ENCODE measurements at places on chromosomes 16 and 17.

- DNase-seq: no peak
Observed at GRCh38 chr17:17141860-17142552, 64.1 kb downstream of the PLD6 start.

DNA sequence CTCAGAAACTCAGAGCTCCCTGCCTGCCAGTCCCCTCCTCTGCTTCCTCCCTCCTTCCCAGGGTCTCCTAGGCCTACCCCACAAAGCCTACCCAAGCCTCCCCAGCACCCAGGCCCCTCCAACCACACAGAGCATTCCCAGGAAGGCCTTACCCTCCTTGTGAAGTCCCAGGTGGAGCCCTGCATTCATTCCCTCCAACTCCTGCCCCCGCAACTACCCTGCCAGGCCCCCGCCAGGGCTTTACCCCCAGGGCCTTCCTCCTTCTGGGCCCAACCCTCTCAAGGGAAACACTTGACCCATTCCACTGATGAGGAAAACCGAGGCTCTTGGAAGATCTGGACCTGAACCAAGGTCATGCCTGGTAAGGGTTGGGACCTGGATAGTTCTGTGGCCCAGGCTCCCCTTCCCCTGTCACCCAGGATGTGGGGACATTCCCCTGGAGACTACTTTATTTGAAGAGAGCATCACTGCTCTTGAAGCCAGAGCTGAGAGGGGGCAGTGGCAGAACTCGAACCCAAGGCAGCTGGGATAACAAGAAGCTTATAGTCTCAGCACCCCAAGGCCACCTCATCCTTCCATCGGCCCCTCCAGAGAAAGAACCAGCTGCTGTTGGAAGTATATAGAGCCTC lies 12.5 kb downstream of the PLLP start:
- no peak for DNase-seq

- no peak for DNase-seq
Observed at GRCh38 chr17:15379659-15380058, 38.3 kb upstream of the TEKT3 start.

DNA sequence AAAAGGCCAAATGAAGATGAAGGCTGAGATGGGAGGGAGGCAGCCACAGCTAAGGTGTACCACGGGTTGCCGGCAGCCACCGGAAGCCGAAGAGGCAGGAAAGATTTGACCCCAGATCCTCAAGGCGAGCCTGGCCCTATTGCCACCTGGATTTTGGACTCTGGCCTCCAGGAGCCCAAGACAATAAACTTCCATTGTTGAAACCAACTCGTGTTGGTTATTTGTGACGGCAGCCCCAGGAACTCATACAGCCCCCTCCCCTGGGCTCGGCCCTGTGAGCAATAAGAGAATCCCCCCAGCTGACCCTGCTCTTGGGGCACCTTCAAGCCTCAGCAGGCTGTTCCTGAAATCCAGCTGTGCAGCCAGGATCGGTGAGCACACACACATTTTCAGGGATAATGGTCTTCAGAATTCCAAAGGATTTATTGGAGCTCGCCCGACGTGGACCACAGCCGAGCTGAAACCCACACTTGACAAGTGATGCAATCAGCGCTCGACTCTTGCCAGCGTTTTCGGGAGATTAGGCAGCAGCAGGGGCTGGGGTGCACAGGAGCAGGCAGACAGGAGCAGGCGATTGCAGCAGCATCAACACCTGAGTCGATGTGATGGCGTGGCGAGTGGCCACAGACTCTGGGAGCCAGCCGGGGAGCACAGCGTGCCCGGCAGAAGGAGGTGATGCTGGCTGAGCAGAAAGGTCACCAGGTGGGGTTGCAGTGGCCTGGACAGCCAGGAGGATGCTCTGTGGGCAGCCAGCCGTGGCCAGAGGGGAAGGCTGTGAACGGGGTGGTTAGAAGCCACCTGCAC lies 22.4 kb upstream of the CBX4 start:
- DNase-seq: no peak

GRCh38 chr17:19508577-19508867 lies 25.1 kb upstream of the SLC47A1 start:
- no peak for DNase-seq

DNA sequence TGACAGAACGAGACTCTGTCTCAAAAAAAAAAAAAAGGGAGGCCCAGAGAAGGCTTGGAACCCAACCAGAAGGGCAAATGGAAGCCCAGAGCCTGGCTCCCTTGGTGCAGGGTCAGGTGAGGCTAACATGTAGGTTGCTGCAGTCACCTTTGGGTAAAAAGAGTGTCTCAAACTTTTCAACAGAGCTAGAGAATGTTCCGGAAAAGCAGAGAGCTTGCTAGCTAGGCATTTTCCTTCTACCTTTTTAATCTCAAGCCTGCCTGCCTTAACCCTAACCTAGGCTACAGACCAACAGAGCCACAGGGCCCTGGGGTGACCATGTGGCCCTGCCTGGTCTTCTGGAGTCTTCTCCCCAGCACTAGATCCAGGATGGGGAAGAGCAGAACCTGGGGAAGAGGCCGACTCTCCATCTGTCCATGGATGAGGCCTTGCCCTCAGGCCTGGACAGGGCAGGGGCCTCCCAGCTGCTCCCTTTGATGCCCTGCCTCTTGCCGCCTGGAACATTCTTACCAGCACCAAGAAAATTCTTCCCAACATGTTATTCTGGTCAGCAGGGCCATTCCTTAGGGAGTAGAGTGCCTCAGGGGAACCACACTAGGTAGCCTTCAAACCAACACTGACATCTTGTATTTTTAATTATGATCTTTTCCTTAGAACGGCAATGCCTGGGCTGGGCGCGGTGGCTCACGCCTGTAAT lies 30.1 kb downstream of the SLC43A2 start:
- no peak for DNase-seq

DNA sequence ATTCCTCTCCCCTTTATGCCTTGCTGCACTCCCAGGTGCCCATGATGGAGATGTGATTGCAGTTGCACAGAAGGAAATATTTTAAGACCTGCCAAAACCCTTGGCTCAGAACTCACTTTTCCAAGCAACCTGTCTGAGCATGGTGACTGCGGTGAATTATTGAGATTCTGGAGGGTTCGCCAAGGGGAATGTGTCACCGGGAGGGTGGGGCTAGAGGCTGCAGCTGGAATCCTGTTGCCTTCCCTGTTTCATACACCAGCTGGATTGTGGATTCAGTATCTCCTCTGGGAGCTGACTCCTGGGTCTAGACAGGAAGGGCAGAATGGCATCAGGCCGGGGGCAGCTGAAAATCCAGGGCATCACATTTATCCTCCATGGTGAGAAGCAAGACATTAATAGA lies 527.2 kb downstream of the TMEM114 start:
- DNase-seq: no peak

DNA sequence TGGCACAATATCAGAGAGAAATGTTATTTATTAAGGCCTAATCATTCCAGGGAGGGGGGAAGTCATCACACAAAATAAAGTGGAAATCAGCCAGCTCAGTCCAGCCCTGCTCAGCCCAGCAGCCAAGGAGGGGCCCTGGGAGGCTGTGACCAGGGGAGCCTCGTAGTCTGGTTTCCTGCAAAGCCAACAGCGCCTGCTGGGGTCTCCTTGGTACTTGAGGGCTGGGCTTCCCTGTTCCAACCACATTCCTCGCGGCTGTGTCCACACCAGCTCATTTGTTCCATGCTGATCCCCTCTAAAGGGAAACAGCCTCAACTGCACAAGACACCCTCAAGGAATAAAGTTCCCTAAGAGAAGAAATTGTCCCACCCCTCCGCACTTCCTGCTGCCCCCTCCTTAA lies 154.0 kb downstream of the TMEM132E start:
- DNase-seq: no peak

GRCh38 chr16:2838928-2839327 lies 8.8 kb downstream of the ZG16B start:
- DNase-seq: no peak

DNA sequence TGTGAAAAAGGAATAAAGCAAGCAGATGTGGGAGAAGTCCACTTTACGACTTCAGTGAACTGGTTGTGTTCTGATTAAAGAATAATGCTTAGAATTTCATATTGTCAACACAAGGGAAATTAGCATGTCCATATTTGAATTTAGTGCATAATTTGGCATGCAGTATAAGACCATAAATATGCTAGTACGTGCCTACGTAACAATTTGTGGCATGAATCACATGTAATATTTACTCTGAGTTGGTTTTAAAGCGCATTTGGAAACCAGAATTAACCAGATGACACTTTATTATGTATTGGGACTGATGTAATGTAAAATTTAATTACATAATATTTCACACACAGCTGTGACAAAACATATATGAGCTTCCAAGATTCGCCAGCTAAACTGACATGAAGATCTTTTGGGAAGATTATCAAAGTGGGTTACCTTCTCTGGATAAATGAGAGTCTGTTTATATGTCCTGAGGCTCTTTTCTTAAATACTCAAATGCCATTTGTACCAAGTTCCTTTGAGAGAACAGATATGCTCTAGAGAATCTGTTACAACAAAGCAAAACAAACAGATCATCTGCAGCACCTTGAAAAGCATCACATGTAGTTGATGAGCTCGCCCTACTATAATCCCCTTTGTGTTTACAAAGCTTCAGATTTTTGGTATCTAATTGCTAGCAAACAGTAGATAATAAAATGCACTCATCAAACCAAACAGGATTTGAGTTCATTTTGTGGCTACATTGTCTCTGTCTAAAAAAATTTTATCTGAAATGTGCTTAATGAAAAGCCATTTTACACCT lies 1468.6 kb downstream of the CDH11 start:
- no peak for DNase-seq

DNA sequence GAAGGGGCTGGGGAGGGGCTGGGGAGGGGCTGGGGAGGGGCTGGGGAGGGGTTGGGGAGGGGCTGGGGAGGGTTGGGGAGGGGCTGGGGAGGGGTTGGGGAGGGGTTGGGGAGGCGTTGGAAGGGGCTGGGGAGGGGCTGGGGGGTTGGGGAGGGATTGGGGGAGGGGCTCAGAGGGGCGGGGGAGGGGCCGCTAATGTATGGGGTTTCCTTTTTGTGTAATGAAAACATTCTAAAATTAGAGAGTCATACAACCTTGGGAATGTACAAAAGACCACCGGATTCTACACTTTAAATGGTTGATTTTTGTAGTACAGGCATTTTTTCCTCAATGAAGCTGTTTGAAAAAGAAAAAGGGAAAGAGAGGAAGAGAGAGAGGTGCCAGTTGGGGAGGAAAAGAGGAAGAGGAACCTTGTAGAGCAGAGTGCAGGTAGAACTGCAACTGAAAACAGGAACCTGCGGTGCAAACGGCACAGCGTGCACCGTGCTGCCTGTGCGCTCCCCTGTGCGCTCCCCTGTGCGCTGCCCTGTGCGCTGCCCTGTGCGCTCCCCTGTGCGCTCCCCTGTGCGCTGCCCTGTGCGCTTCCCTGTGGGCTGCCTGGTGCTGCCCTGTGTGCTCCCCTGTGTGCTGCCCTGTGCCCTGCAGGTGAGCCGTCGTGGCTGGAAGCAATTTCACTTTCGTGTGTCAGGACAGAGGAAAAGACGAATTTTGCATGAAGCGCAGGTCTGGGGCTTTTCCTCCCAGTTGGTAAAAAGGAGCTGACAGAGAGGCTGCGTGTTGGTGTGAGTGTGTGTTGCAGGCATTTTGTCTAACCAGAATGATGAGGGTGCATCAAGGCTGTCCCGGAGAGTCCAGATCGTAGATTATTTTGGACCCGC lies 40.8 kb downstream of the METRNL start:
- DNase-seq: no peak

DNA sequence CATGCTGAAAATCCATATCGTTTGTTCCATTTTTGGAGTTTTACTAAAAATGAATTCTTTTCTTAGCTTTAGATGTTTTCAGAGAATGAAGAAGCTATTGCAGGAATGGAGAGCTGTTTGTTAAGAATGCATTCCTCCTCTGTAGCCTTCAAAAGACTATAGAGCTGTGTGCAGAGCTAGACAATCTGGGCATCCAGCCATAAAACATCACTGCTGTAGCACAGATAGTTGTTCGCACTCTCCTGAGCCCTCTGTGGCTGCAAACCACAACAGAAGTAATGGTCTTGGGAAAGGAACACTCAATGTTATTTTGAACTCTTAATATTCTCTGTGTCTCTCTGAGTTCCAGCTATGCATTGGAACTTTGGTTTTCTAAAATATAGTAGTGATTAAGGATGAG lies 4.9 kb downstream of the TNRC6C start:
- DNase-seq: no peak

GRCh38 chr17:6473128-6473767 lies 29.0 kb downstream of the PIMREG start:
- DNase-seq: no peak

DNA sequence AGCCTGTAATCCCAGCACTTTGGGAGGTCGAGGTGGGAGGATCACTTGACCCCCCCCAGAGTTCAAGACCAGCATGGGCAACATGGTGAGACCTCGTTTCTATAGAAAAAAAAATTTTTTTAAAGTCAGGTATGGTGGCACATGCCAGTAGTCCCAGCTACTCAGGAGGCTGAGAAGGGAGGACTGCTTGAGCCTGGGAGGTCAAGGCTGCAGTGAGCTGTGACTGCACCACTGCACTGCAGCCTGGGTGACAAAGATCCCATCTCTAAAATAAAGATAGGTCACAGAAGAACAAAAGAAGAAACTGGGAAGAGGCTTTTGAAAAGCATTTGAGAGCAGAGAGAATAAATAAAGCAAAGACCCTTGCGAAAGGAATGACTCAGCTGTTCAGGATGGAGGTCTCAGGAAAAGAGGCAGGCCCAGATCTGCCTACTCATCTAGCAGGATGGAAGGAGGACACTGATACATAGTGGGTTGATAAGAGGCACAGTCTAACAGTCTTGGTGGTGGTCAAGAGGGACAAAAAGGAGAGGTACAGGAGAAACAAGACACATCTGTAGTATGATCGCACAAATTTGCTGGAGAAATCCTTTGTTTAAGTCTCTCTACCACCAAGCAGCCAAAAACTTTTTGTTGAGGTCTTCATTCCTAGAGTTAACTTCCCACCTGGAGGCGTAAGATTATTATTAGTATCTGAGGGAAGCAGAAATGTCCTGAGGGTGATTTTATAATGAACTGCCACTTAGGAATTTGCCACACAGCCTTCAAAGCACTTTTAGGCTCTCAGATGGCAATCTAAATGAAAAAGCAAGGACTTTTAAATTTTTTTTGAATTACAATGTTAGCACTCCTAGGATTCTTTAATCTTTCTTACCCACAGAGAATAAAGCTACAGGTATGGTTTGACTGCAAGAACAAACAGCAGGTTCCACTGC lies 17.6 kb downstream of the ZSWIM7 start:
- DNase-seq: no peak

GRCh38 chr16:3089717-3090592 lies 9.1 kb downstream of the ZSCAN10 start:
- no peak for DNase-seq

DNA sequence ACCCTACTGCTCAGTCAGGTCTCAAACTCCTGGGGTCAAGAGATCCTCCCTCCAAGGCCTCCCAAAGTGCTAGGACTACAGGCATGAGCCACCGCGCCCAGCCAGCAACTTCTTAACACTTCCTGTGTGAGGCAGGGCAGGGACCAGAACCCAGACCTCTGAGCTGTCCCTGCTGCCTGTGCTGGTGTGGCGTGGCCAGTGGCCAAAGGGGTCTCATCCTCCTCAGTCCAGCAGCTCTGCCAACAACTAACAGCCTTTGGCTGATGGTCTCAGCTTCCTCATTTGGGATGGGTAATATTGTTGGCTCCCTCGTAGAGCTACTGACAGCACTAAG lies 1.4 kb upstream of the LLGL1 start:
- DNase-seq: no peak

- DNase-seq: no peak
Observed at GRCh38 chr17:49117587-49118230, 14.9 kb upstream of the B4GALNT2 start.
